ENCODE measurements at places on chromosomes 16 and 17.

DNA sequence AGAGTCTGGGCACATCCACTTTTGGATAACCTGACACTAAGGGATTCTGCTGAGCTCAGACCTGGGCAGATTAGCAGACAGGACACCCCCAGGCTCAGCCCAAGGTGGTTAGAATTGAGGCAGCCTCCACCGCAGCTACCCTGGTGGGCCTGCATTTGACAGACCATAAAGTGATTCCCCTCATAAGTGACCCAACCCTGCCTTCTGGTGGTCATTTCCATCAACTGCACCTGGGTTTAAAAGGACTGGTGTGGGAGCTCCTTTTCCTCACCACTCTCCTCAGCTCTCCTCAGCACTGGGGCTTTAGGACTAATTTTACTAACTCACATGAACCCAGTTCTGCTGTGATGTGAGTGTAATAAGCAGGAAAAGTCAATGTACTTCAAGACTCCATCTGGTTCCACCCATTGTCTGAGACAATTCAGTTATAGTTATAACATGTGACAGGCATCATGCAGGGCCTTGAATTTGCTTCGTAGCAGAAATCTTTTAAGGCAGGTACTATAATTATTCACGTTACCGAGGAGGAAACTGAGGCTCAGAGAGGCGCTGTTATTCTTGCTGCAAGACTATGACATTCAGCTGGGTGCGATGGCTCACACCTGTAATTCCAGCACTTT is 42.5 kb downstream of the MYH3 start:
- peak; percentile 29 for DNase-seq

- no peak for DNase-seq
Observed at GRCh38 chr17:80395402-80396151, 19.4 kb upstream of the ENDOV start.

DNA sequence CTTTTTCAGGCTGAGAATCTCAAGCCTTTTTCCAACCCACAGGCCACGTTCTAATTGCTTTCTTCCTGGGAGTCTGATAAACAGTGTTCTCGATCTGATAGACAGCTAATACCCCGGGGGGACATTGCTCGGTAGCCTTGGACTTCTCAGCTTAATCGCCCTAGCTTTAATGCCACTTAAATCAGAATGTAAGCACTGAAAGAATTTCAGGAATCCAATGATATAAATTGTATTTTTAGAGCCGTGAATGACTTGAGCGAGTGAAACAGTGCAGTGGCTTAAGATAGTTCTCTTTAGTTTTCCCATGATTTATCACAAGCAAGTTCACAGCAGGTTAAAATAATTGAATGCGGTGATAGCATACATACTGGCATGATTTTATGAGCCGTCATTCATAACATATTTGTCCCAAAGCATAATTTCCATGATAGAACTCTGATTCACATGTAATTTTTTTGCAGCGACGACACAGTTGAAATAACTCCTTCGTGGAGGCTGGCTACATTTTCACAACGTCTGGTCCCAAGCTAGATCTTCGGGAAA is 116.1 kb upstream of the MYOCD start:
- no peak for DNase-seq

- peak; percentile 14 for DNase-seq
Observed at GRCh38 chr17:41393294-41393693, 4.1 kb downstream of the KRT31 start.

DNA sequence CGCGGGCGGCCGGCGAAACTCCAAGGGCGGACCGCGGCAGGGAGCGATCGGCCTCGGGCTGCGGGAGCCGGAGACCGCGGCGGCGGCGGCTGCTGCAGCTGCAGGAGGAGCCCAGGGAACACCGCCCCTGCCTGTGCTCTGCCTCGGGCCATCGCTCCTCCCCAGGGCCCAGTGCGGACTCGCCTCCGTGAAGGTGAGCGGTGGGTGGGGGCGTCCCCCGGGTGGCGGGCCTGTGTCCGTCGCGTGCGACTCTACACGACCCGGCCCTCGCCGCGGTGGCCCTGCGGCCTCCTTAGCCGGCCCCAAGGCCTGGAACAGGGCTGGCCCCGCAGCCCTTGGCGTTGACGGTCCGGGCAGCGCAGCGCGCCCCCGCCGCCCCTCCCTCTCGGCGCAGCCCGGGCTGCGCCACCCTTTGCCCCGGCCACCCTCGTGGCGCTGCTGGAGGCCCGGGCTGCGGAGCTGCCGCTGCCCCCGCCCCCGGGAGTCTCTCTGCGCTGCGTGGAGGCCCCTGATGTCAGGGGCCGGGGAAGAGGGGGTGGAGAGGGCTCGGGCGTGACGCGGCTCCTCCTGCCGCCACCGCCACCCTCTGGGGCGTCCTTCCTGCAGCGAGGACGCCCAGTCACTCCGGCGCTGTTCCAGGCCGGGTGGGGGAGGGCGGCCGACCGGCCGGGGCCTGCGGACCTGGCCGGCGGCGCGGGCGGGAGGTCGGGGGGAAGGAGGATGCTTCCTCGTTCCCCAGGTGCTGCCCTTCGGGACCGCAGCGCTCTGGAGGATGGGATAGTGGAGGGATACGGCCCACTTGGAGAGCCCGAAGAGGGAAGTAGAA is 485 bp downstream of the DYNLL2 start:
- no peak for DNase-seq

DNA sequence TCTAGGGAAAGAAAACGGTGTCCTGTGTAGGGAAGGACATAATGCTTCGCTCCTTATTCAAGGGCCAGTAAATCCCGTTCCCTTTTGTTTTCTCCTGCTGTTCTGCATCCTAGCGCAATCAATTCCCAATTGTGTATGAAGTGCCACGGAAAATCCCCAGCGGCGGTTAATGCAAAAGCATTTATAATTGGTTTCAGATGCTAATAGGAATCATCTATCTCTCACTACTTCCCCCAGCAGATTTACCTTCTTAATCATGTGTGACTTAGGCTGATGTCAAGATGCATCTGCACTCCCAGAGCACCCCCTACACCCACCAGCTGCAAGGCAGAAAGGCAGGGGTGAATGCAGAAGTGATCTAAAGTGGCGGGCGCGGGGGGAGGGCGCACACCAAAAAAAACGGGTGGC is 32.7 kb upstream of the SSTR2 start:
- no peak for DNase-seq

- no peak for DNase-seq
Observed at GRCh38 chr16:27449434-27450195, 47.6 kb downstream of the IL21R start.

GRCh38 chr16:14958970-14959369 is 15.9 kb upstream of the PDXDC1 start:
- DNase-seq, result no peak

GRCh38 chr17:76371656-76372628 is 12.5 kb upstream of the SPHK1 start:
- DNase-seq, result no peak

GRCh38 chr16:66370786-66371684 is 4.5 kb downstream of the CDH5 start:
- DNase-seq, result no peak

- DNase-seq, result no peak
Observed at GRCh38 chr16:1825864-1826690, 548 bp downstream of the HAGH start.

- no peak for DNase-seq
Observed at GRCh38 chr16:6616746-6617145, 715.9 kb upstream of the RBFOX1 start.

- DNase-seq, result no peak
Observed at GRCh38 chr16:84339766-84340165, 28.6 kb upstream of the ATP2C2 start.

GRCh38 chr16:73060892-73061490 is 13.1 kb upstream of the ZFHX3 start:
- DNase-seq, result no peak

DNA sequence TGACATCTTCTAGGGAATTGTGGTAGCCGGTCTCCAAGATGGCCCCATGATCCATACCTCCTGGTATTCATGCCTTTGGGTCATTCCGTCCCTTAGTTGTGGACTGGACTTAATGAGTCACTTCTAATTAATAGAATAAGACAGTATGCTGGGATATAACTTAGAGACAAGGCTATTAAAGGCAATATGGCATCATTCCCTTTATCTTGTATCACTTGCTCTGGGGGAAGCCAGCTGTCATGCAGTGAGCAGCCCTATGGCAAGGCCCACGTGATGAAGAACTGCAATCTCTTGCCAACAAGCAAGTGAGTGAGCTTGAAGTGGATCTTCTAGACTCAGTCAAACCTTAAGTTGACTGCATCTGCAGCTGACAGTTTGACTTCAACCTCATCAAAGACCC is 97.8 kb upstream of the MED13 start:
- no peak for DNase-seq

DNA sequence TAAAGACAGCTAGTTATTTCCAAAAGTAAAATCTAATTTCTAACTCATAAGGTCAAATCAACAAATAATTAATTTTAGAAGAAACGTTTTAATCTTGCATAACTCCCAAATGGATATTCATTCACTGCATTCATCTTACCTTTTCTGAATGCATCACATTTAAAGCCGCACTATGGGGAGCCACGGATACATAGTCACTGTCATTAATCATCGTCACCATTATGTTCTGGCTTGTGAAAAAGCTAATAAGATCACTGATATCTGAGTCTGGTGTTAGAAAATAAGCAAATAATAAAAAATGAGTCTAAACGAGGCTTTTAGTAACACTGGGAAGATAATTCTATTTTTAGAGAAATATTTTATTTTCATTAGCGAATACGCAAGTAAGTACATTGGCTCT is 42.4 kb upstream of the ABCA10 start:
- DNase-seq, result no peak

GRCh38 chr16:74268372-74268782 is 28.2 kb upstream of the PSMD7 start:
- peak; percentile 5 for DNase-seq

DNA sequence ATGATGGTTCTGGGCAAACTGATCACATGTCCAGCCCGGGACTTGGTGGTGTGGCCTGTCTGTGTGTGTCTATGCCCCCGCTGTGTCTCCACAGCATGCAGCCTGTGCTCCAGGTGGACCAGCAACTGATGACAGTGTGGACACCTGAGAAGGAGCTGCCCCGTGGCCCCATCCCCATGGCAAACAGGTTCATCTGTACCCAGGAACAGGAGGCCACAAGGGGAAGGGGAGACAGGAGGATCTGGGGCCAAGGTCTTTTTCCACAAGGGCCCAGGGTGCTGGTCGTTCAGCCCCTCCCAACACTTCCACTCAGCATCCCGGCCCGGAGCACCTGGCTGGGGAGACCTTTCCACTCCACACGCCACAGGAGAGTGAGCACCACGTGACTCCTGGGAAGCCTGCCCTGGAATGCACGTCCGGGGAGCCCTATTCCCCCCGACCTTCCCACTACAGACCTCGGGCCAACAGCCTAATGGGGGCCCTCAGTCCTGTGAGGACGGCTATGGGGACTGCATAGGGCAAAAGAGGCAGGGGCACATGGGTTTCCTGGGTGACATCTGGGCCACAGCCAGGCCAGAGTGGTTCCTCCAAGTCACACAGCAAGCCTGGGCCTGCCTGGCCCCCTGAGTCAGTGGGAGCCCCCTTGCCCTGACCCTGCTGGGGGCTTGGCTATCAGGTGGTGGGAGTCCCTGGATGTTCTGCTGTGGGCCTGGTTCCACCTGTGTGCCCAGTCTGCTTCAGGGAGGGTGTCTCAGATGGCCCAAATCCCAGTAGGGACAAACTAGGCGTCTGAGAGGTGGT is 20.8 kb upstream of the NXPH3 start:
- no peak for DNase-seq
